ENCODE measurements at places on chromosomes 7 and 10.

- DNase-seq: no peak
Measured at GRCh38 chr10:52959810-52960209, 187.2 kb upstream of the MBL2 start.

GRCh38 chr10:127866276-127867013 lies 26.3 kb downstream of the CLRN3 start:
- no peak for DNase-seq

- DNase-seq: peak; percentile 10
Measured at GRCh38 chr10:30557884-30558283, 71.7 kb downstream of the LYZL2 start.

GRCh38 chr7:2698581-2699288 lies 10.7 kb downstream of the AMZ1 start:
- DNase-seq: no peak

DNA sequence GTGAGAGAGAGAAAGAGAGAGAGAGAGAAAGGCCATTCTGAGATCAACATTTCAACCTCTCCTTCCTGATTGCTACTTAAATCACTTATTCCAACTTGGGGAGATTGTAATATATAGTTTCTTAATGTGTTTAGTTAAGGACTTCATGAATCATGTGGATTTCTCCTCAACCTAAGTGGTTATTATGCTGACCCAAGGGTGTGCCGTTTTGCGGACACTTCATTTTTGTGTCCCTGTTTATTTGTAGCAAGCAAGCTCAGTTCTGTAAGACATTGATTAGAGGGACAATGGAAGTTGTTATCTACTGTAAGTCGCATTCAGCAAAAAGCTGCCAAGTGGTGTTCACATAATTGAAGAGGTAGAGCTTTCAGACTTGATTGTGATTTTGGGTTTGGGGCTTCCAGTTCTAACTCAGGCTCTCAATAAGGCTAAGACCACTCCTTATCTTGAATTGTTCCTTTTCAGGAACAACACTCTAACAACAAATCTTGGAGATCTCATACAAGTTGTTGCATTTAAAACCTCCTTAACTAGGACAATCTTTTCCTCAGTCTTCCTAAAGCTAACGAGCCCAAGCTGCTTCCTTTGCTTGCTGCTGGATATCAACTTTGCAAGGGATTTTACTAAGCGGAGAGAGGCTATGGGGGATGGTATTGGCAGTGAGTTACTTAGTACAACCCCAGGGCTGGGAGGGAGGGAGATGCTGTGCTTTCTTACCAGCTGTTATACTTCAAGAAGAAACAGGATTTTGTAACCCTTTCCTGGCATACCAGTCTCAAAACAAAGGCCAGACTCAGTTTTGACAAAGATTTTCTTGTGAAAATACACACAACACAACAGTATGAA lies 19.8 kb upstream of the COL1A2 start:
- DNase-seq: peak; percentile 89

GRCh38 chr7:72286519-72286918 lies 125.6 kb downstream of the CALN1 start:
- DNase-seq: no peak

DNA sequence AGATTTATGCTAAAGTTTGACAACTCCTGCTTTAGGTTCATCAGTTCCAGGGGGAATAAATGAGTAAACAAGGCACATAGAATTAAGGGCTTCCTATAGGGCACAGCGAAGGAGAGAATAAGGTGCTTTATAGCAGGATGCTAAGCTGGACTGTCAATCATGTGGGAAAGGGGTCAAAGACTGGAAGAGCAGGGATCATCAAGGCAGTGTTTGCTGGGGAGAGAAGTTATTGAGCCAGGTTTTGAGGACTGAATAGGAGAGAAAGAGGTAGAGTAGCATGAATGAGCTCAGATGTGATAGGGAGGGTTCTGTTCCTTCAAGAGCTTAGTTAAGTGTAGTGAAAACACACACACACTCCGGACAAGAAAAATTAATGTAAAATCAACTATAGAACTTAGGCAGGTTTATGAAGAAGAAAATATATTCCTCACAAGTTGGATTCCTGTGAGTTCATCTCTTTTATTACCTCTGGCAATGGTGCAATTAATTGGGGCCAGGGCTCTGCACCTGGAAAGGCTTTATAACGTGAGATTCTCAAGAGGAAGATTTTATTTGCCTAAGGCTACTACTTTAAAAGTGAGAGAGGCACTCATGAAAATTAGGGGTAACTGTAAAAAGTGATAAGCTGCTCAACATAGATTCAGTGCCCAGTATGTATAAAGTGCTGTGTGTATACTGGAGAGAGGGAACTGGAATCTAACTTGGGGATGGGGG lies 222.4 kb downstream of the AUTS2 start:
- DNase-seq: no peak

- no peak for DNase-seq
Measured at GRCh38 chr10:88070080-88070880, 206.9 kb downstream of the PTEN start.

GRCh38 chr7:67916571-67917436 lies 920.2 kb downstream of the TYW1 start:
- no peak for DNase-seq

GRCh38 chr10:58791137-58791536 lies 278.5 kb downstream of the BICC1 start:
- DNase-seq: no peak

GRCh38 chr10:71266147-71266917 lies 52.7 kb upstream of the SLC29A3 start:
- DNase-seq: peak; percentile 36

GRCh38 chr10:132243626-132244025 lies 56.9 kb downstream of the DPYSL4 start:
- DNase-seq: no peak

GRCh38 chr10:79392020-79392398 lies 44.7 kb downstream of the PPIF start:
- no peak for DNase-seq

GRCh38 chr7:80708123-80708522 lies 69.7 kb downstream of the CD36 start:
- no peak for DNase-seq

GRCh38 chr10:4678023-4678950 lies 147.7 kb upstream of the AKR1E2 start:
- peak; percentile 96 for DNase-seq

DNA sequence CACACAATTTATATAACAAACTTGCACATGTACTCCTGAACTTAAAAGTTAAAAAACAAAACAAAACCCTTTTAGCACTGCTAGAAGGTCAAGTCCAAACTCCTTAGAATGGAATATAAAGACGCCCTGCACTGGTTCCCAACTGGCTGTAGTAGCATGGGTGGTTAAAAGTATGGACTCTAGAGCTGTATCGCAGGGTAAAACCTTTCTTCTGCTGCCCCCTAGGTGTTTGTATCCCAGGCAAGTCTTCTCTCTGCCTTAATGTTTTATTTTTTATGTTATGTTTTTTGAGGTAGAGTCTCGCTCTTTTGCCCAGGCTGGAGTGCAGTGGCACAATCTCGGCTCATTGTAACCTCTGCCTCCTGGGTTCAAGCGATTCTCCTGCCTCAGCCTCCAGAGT lies 35.2 kb downstream of the LSMEM1 start:
- no peak for DNase-seq

DNA sequence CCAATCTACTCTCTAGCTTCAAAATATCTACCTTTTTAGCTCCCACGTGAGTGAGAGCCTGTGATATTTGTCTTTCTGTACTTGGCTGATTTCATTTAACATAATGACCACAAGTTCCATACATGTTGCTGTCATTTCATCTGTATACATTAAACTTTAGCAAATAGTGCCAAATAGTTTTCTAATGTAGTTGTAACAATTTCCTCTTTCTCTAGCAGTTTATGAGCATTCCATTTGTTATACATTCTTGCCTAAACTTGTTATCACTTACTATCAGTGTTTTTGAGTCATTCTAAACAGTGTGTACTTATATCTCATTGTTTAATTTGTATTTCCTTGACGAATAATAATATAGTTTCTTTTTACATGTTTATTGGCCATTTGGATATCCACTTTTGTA lies 77.2 kb downstream of the NEUROD6 start:
- no peak for DNase-seq

- DNase-seq: no peak
Measured at GRCh38 chr10:2335626-2336025, 598.3 kb upstream of the ADARB2 start.

GRCh38 chr10:119608316-119609155 lies 11.8 kb upstream of the TIAL1 start:
- peak; percentile 60 for DNase-seq

DNA sequence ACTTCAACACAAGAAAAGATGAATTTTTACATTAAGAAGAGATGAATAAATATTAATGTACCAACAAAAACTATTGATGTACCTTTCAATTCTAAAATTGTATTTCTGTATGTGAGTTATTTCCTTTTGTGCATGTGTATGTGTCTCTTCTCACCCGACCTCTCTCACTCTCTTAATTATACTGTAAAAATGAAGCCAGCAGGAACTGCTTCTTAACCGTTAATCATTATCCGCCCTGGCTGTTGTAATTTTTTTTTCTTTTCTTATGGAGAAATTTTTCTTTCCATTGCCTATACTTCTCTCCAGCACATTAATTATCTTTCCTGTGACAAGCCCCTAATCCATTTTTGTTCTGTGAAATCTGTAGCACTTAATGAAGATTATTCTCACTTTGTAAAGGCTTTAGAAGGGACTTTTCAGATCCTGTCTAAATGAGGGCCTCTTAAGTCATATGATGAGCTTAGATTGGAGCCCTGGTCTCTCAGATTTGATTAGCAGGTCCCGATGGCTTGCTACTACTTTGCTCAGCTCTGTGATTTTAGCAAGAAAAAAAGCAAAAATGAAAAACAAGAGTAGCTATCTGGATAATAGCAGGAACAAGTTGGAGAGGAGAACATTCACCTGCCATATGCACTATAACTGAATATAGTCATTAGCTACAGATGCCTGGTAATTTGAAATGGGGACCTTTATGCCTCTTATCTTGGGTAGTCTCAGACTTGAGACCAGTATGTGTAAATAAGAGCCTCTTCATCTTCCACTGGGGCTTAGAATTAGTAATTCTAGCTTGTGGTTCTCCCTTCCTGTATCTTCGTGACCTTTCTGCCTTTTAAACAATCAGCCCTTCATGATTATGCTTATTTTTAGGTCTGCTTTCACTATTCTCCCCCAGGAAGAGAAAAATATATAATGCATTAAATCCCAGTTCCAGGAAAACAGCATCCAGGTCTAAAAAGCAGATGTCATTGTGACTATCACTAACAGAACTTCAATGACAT lies 80.0 kb upstream of the COL1A2 start:
- DNase-seq: no peak

DNA sequence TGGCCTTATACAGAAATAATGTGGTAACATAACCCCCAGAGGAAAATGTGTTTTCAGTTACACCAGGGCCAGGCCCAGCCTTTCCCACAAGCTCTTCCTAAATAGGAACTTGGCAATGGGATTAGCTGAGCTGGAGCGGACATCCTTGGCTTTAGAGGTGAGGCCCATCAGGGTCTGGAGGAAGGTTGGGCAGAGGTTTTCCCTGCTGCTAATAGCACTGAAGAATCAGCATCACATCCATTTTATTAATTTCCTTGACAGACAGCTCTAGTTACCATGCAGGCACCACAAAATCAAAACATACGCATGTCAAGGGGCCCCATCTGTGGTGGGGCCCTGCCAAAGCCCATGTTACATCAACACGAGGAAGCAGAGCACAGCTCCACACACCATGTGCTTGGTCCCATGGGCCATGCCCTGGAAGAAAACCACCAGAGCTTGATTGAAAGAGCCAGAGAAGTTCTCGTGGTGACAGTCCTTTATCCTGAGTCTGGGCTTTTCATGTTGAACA lies 566.6 kb downstream of the KCNMA1 start:
- DNase-seq: no peak
